MCF 10A (cell line): ENCODE measurements at places on chromosomes 12 and 14. TPM values are rescaled to one million over a fixed set of nuclear protein-coding genes. Genes with fewer than 3 reads are reported as not detected.

MYF5 gene
- not detected in 2 replicates for total RNA-seq

GRCh38 chr14:40216976-40217375 is 784.7 kb upstream of the FBXO33 start:
- no peak for DNase-seq

P2RX2 gene
- total RNA-seq = not detected in 2 replicates

DNA sequence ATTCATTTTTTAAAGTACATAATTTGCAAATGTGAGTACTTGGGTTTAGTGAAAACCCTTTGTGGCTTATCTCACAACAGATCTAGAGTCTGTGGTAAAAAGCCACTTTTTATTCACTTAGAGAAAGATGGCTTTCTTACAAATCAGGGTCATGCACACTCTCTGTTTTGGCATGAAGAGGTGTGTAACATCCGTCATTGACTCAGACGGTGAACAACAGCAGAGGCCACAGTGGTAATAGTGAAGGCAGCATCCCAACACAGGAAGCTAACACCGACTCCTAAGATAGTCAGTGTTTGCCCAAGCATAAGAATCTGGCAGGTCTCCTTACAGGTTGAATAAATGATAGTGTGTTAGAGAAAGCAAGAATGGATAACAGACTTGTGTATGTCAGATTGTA is 593.0 kb downstream of the SOX5 start:
- DNase-seq = no peak

DNA sequence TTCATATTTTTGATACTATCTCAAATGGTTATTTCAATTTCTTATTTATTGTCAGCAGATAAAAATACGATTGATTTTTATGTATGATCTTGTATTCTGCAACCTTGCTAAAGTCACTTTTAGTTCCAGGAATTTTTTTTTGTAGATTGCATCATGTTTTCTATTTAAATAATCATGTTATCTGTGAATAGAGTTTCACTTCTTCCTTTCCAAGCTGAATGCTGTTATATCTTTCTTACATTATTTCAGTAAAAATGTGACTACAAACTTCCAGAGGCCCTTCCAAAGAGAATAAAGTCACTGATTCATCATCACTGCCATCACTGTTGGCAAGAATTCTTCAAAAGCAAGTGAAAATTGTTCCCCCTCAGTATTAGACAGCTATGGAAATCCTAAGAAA is 104.7 kb upstream of the RAP1B start:
- DNase-seq = no peak

GRCh38 chr14:36207500-36207899 is 31.0 kb upstream of the PTCSC3 start:
- peak; percentile 22 for DNase-seq

DNA sequence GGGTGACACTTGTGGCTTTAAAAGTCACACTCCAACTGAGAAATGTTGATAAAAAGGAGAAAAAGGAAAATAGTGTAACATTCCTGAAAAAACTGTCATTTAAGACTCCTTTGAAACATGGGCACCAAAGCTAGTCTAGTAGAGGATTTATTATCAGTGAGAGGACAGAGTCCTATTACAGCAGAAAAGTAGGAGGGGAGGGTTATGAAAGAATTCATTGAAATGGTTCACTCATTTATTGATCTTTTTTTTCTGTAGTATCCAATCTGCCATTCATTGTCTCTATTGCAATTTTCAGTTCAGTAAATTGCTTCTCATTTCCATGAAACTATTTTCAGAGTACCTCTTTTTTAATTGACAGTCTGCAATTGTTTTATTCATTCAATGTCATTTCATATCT is 25.4 kb downstream of the PPM1A start:
- no peak for DNase-seq

- DNase-seq = no peak
Observed at GRCh38 chr14:101181446-101182313, 278.2 kb upstream of the RTL1 start.

CRACR2A gene
- not detected in 2 replicates for total RNA-seq

DNA sequence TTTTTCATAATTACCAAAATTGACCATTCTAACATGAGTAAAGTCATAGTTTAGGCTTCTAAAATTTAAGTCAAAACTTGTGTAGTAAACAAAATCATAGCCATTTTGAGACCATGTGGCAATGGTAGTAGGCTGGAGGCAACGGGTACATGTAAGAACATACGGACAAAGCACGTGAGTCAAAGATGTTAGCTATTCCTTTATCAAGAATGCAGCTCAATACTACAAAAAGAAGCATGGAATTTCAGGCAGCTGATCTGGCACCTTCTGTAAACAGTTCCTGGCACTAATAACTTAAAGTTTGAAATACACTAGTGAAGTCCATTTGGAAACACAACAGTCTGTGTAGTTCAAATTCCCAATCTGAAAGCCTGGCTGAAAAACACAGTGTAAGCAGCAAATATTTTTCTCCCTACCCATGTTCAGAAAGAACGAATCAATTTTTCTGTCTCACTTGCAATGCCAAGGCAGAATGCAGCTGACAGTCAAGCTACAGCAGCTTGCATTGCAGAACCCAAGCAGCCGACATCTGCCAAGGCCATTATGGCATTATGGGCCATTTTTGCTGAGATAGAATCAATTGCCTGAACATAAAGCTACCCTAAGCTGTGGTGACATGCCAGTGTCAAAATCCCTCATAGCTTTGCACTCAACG is 29.3 kb downstream of the MYF5 start:
- DNase-seq = no peak

DNA sequence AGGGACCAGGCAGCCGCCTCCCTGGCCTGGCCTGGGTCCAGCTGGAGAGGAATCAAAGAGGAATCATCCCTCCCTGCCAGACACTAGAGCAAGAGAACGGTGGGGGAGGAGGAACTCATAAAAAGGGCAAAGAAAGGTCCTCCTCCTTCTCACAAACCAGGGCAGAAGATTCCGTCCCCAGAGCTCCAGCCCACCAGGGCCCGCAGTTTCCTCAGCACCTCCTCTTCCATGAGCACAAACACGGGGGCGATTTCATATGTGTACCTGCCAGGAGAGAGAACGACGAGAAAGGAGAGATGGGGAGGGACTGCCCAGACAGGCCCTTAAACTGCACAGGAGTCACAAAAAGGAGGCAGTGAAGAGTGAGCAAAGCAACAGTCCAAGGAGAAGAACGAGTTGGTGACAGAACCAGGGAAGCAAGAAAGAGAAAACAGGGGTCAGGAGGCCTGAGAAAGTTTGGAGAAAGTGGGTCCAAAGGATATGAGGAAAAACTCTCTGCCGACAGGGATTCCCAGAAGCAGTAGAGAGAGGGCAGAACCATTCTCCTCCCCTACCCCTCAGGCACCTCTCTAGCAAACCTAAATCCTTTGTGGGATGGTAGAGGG is 8.7 kb upstream of the ZNF740 start:
- no peak for DNase-seq

DNA sequence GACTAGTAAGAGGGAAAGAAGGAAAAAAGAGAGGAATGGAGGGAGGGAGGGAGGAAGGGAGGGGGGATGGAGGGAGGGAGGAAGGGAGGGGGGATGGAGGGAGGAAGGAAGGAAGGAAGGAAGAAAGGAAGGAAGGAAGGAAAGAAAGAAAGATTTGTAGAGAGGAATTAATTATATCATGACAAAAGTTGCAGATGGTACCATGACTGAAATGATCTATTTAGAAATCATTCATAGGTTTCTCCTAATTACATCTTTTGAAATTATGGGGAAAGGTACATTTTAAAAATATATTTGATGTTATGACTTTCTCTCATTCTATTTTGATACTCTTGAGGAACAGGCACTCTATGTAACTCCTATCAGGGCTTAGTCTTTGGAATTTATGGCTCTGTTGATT is 236.2 kb upstream of the BTG1 start:
- DNase-seq = no peak

DNA sequence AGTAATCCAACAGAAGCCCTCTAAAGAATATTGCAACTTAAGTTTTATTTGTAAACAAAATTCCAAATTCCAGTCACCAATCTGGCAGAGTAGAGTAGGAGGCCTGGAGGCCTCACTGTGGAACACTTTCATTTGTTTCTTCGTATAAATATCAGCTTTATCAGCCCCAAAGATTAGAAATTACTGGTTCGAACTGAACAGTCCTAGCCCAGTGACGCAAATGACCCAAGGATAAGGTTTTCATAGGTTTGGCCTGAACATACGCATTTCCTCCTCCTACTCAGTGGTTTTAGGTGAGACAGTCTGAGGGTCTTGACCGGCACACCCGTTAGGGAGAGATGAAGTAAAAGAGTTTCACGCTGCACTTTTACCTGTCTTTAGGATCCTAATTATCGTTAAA is 1.7 kb downstream of the CDC42BPB start:
- no peak for DNase-seq

GRCh38 chr14:89773151-89773550 is 181.4 kb downstream of the EFCAB11 start:
- DNase-seq = no peak

GRCh38 chr14:50471838-50472465 is 60.4 kb downstream of the MAP4K5 start:
- DNase-seq = no peak

DNA sequence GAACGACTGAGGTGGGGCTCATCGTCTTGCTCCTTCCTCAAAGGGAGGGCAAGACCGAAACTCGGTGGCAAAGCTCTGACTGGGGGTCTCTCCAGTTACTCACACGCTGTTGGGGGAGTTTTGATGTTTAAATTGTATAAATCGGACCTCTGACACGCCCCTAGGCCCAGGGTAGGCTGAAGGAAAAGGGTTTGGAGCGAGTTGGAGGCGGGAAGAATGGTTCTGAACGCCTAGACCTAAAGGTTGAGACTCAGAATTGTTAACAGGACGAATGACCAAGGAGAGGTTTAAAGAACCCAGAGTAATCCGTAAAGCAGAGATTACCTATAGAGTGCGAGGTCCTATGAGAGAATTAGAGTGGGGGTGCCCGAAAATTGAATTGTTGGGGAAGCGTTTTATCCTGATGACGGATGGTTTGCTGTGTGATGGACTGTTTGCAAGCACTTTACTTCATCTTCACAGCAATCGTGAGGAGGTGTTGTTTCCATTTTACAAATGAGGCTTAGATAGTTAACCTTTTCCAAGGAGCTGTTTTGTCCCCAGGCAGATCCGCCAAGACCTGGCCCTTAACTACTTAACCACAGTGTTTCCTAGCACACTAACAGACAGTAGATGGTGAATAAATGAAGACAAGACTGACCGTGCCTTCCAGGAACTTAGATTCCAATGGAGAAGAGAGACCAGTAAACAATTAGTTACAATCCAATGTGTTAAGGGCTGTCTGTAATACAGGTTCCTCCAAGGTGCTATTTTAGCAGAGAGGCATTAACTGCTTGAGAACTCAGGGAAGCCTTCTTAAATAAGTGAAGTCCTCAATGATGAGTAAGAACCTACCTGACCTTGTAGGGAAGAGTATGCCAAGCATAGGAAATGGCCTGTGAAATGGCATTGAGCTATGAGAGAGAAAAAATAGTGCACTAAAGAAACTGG is 929 bp upstream of the UBE2N start:
- DNase-seq = no peak

HOXC12 gene
- not detected in 2 replicates for total RNA-seq

DNA sequence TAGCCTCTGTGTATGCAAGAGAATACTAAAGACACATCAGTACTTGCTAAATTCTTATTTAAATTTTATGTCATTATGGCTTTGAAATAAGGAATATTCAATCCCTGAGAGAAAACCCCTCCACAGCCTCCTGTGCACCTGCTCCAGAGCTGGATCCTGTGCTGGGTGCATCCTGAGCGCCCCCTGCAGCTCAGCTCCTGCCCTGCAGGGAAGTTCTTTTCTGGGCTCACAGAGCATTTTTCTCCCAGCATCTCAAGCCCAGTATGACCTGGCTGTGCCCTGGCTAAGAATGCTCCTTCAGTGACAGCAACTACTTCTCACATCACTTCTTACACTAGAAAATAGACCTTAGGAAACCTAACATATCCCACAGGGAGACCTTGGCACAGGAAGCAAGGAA is 1211.7 kb downstream of the TMEM121 start:
- no peak for DNase-seq

ESR2 gene
- 0.29 and 0.47 TPM in 2 replicates for total RNA-seq

CDKL1 gene
- total RNA-seq = 14.3 and 26.3 TPM in 2 replicates

SLC25A47 gene
- not detected in 2 replicates for total RNA-seq

GRCh38 chr12:63889721-63890509 is 45.4 kb downstream of the SRGAP1 start:
- DNase-seq = no peak

DNA sequence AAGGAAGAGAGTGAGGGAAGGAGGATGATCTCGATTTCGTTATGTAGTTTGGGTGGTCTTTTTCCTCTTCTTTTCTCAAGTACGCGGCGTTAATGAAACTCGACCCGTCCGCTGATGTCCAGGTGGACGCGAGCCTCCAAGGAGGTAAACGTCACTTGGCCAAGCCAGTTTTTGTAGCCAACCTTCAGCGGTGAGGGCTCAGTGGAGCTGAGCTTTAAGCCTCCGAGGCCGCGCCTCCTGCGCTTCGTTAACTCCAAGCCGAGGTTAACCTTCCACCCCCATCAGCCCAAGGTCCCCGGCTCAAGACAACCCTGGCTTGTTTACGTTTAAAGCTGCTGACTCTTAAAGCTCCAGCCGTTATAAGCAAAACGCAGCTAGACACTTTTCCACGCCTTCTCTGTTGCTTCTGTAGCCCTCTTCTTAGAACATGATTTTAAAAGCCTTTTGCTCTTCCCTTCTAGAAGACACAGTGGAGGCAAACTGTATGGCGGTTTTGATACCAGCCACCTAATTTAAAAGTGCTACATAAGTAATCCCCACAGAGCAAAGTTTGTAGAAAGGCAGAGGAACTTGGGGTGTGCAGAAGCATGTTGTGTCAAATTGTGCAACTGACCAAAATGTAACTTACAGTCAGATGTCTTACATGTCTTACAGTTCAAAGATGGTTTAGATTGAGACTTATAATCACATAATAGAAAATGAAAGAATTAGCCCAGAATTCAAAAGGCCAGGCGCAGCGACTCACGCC is 923 bp upstream of the ITPR2 start:
- no peak for DNase-seq

DNA sequence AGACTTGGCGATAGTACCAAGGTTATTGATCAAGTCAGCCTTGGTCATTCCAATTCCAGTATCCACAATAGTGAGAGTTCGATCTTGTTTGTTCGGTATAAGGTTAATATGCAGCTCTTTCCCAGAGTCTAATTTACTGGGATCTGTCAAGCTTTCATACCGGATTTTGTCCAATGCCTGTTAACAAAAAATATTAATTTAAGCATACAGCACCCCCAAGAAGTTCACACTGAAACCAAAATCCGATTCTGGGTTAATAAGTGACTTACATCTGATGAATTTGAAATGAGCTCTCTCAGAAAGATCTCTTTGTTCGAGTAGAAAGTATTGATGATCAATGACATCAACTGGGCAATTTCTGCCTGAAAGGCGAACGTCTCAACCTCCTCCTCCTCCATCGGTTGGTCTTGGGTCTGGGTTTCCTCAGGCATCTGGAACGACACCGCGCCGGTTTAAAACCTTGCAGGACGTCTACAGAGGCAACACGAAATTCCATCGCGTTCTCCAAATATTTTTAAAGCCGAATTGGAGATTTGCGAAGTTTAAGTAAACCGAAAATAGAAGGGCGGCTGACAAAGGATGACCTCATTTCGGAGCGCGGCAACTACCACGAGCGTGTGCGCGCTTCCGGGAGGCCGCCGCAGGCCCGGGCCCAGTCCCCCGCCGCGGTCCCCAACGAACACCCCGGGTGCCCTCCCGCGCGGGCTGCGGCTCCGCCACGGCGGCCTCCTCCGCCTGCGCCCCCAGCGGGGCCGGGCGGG is 716 bp downstream of the HSP90AA1 start:
- peak; percentile 46 for DNase-seq
